GM04504 (cell line): ENCODE measurements at places on chromosomes 1 and 21.

DNA sequence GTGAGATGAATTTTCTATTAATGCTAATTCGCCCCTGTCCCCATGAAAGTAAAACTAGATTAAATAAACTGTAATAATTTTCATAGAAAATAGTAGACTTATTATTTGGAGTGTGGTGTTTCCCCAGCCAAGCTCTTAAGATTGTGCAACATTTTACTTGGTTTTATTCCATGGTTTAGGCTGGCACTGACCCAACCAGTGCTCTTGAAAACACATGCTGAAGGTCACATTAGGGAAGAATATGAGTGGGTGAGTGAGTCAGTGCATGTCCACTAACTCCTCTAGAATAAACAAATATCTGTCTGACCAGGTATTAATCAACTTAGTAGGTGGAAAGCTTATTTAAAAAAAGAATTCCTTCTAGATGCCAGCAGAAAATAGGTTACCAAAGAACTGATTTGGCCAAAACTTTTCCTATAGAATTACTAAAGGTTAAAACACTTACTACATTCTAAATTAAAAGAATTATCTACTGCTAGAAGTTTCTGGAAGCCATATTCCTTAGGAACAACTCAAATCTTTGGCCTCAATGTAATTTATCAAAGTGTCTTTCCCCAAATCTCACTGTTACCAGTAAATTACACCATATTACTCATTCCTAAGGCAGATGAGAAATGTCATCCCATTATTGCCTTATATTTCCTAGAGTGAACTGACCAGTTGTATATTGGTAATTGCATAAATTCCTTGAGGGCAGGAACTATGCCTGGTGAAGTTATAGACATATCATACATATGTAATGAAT lies 89.7 kb upstream of the RGS1 start:
- DNase-seq: peak; percentile 95

DNA sequence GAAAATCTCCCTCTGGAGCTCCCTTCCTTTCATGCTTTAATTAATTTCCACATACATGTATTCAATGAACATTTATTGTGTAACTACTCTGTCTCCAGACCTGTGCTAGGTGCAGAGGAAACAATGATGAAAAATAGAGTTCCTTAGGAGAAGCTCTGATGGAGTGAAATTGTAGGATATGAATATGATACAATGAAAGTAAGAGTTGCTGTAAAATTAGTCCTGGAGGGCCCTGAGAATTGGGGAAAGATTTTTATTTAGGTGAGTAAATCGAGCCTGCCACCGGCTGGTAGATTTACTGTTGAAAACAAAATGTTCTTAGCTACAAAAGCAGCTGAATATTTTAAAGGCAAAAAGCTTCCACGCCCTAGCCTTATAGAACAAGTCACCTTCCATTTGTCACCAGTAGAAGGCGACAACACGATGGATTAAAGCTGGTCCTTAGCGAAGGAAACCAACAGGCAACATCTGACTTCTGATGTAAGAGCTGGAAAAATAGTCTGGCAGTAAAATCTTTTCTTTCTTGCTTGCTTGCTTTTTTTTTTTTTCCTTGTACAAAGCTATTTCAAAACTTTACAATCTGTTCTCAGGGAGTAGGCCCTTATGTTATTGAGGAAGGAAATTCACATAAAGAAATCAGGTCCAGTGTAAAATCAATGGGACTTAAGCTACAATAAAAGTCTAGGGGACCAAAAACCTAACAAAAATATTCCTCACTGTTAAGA lies 82.0 kb upstream of the ROR1 start:
- DNase-seq: peak; percentile 81

- DNase-seq: peak; percentile 97
Measured at GRCh38 chr1:51642739-51643142, 25.8 kb downstream of the OSBPL9 start.

DNA sequence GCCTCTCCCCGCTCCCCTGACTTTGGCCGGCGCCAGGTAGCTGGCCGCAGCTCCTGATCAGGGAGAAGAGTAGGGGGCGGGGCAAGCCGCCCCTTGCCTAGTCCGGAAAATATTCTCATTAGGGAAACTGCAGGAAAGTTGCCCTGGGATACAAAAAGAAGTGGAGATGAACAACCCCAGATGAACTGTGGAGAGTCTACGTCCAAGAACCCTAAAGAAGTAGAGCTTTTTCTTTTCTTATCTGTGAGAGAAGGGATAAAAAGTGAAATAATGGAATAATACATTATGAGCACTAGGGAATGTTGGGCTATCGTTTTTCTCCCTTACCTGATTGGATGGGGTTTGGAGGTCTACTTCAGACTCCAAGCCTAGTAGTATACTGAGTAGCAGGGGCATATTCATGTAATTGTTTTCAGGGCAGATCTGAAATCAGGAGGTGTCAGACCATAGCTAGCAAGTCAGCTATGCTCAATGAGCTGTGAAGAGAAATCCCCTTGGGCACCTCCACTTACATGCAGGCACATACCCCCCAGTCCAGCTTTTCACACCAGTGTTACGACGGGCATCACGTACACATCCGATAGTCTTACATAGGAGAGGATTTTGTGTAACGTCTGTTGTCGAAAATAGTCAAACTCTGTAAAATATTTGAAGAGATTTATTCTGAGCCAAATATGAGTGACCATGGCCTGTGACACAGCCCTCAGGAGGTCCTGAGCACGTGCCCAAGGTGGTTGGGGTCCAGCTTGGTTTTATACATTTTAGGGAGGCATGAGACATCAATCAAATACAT lies 1.7 kb upstream of the DUSP10 start:
- DNase-seq: no peak

DNA sequence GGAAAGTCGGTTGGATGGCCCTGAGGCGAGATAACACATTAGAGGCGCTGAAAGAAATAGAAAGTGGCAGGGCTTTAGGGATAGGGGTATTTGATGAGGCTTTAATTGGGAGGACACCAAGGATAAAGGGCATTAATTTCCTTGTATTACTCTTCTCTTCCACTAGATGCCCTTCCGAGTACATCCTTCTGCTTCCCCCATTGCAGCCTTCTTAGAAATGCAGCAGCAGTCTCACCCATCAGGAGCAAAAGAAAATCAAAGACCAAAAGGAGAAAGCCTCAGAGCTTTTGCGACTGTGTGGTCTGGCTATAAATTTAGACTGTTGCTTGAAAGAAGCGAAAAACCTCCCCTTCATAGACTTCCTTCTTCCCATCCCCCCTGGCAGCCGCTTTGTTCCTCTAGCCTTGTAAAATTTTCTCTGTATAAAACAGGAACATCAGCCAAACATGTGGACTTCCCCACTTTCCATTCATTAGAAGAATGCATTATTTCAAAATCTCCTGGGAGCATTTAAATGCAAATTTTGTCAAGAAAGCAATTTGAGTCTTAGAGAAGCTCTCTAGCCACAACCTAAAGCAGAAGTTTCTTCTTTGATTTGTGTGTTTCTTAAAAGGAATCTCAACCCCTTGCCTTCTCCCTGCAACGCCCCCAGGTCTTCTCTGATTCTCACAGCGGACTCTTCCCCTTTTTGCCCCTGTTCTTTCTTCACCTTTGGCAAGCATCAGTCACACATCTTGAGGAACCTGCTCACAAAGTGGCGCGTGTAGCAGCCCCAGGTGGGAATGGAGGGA lies 76.6 kb downstream of the NDUFS5 start:
- DNase-seq: no peak

GRCh38 chr1:212375986-212376385 lies 38.7 kb downstream of the PACC1 start:
- no peak for DNase-seq

DNA sequence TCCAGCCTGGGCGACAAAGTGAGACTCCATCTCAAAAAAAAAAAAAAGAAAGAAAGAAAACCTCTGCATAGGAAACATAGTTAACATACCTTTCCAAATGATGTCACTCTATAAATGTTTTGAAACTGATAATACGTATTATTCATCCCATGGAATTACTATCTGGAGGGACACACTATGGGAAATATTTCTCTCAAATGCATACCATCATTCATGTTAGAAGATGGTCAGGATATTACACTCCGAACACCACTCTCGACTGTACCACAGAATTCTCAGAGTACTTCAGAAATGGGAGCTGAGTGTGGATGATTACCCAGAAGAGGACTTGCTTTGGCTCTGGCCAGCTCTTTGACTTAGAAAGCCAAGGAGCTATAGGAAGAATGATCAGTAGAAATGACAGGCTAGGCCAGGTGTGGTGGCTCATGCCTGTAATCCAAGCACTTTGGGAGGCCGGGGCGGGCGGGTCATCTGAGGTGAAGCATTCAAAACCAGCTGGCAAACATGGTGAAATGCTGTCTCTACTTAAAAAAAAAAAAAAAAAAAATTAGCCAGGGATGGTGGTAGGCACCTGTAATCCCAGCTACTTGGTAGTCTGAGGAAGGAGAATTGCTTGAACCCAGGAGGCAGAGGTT lies 5.2 kb upstream of the LIN28A start:
- no peak for DNase-seq

DNA sequence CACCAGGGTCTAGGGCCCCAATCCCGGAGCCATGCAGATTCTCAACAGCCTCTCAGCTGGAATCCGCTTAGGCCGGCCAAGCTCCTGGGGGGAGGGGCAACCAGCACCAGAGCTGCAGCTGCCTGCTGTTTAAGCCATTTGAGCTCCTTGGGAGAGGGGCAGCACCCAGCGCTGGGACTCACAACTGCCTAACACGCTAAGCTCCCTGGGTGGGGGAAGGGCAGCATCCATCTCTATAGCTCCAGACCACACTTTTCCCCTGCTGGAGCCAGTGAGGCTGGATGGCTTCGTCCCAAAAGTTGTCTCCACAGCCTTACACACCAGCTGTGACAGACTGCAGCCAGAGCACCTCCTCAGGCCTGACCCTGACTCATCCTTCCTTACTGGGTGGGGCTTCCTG lies 6.9 kb upstream of the PTGFR start:
- peak; percentile 26 for DNase-seq

- no peak for DNase-seq
Measured at GRCh38 chr1:60114745-60115318, 41.3 kb upstream of the C1orf87 start.

DNA sequence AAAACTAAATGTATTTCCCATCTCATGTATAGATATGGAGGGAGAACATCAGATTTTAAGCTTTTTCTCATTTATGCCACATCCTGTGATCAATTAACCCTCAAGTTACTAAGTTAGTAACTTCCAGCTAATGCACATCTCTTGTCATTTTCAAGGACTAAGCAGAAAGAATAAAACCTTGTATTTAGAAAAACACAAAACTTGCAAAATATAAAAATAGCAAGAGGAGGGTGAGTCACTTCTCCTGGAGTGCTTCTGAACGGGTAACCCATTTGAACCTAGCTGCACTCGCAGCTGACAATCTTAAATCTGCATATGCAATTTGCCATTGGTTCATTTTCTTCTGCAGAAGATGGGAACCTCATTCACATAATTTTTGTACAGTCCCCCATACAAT lies 500.5 kb downstream of the SETD4 start:
- DNase-seq: no peak

DNA sequence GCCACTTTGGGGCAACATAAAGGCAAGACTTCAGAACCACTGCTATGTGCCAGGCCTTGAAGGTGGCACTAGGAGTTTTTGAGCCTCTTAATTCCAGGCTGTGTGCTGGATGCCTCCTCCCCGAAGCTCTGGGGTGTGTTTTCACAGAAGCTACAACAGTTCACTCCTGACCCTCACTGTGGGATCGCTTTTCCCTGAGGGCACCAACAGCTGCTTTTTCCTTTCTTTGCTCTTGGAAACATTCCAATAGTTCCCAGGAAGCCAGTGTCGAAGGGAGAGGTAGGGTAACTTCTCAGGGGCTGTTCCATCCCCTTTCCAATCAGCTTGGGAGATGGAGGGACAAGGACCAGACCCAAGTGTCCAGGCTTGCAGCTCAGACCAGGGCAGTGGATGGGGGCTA lies 153.4 kb downstream of the C1orf94 start:
- no peak for DNase-seq
